Activated naive CD4-positive, alpha-beta T cell treated with anti-CD3 and anti-CD28 coated beads, Interleukin-2, amount 10 ng/mL, durations not matched to agents 5 hours and 36 hours (primary cell): ENCODE measurements at places on chromosomes 16 and 17. TPM values are rescaled to one million over a fixed set of nuclear protein-coding genes. Genes with fewer than 3 reads are reported as not detected.

AGRP gene
- not detected for total RNA-seq

NPB gene
- total RNA-seq: 0.10 TPM

KRT25 gene
- not detected for total RNA-seq

DNAH3 gene
- not detected for total RNA-seq

RCVRN gene
- total RNA-seq: not detected

SCARF1 gene
- total RNA-seq: 3.9 TPM

FNDC8 gene
- not detected for total RNA-seq

TUBD1 gene
- 12.4 TPM for total RNA-seq
